ENCODE measurements at places on chromosomes 12 and 14.

GRCh38 chr12:110846615-110847566 lies at the start of gene CCDC63:
TSS of gene CCDC63 (plus strand) at chr12:110846987. CDS start at chr12:110852955, 5,968 bp downstream.
- H3K27ac ChIP-seq: no peak within 1 kb of the TSS
- H3K4me3 ChIP-seq: peak within 1 kb of the TSS; percentile 35
- no peaks in the 10 kb centered on the region for H3K27me3 ChIP-seq
- no peaks in the 10 kb centered on the region for H3K4me1 ChIP-seq

DNA sequence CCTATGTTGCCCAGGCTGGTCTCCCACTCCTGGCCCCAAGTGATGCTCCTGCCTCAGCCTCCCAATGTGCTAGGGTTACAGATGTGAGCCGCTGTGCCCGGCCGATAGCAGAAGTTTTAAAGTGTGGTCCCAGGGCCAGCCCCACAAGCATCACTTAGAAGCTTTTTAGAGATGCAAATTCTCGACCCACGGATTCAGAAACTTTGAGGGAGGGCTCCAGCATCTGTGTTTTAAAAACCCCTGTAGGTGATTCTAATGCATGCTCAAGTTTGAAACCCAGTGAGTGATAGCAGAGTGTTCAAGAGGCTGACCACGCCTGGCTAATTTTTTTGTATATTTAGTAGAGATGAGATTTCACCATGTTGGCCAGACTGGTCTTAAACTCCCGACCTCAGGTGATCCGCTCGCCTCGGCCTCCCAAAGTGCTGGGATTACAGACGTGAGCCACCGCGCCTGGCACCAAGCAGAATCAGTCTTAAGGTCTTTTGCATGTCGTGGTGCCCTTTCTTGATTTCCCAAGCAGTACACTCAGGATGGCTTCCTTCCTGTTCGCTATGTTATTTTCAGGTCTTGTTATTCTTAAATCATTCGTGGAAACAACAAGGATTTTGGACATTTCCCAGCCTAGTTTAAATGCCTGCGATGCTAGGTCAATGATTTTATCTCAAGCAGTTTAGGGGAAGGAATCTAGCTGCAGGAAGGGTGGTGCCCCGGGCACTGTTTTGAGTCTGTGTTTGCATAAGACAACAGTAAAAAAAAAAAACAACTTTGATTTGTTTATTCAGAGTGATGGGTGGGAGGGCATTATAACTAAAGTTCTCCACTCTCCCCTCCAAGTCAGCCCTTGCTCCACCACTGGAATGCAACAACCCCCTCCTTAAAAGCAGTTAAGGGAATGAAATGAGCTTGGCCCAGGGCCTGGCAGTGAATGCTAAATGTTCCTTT lies 9.2 kb upstream of the RILPL2 start:
- H3K27ac ChIP-seq: no peak overlapping the region
- DNase-seq: no peak
- H3K4me1 ChIP-seq: peaks cover 4% of the 10 kb centered on the region
- H3K27me3 ChIP-seq: no peaks in the 10 kb centered on the region
- H3K4me3 ChIP-seq: no peak overlapping the region

DNA sequence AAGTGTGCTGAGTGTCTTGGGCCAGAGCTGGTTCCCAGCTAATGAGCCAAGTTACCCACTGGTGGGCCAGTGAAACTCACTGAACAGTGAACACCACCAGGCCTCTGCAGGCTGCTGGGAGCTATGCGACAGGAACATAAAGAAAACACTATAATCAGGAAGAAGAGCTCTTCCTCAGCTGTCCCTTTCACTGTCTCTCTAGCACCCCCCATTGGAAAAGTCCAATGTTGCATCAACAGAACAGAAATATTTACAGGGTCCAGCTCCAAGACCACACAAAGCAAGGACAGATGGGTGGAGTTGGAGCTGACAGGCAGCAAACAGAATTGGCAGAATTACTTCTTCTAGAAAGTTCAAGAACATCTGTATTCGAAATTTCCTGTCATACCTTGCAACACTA lies 903.6 kb upstream of the TMEM132C start:
- H3K4me3 ChIP-seq: no peak overlapping the region
- H3K4me1 ChIP-seq: no peaks in the 10 kb centered on the region
- no peaks in the 10 kb centered on the region for H3K27me3 ChIP-seq
- no peak overlapping the region for H3K27ac ChIP-seq
- no peak for DNase-seq
- H3K36me3 ChIP-seq: no peaks in the 10 kb centered on the region

- no peaks in the 10 kb centered on the region for H3K4me1 ChIP-seq
- no peaks in the 10 kb centered on the region for H3K27me3 ChIP-seq
- DNase-seq: no peak
- no peak overlapping the region for H3K27ac ChIP-seq
- no peaks in the 10 kb centered on the region for H3K36me3 ChIP-seq
- no peak overlapping the region for H3K4me3 ChIP-seq
Observed at GRCh38 chr14:81986005-81986404, 452.4 kb upstream of the SEL1L start.

- peak; percentile 99 for DNase-seq
- no peaks in the 10 kb centered on the region for H3K36me3 ChIP-seq
- no peak within 1 kb of the TSS for H3K27ac ChIP-seq
- peaks cover 25% of the 10 kb centered on the region for H3K4me1 ChIP-seq
- H3K4me3 ChIP-seq: peak within 1 kb of the TSS; percentile 56
Observed at GRCh38 chr12:122965851-122966742, at the start of gene ABCB9. TSS of gene ABCB9 (minus strand) at chr12:122966463. CDS start at chr12:122960235, 6,228 bp downstream.

GRCh38 chr14:59359431-59360124 lies 105.6 kb downstream of the GPR135 start:
- no peak for DNase-seq
- H3K27me3 ChIP-seq: no peaks in the 10 kb centered on the region
- no peak overlapping the region for H3K27ac ChIP-seq
- H3K4me1 ChIP-seq: peaks cover 13% of the 10 kb centered on the region

Measured in colonic mucosa (tissue), 4 donors.